AG20443 (cell line): ENCODE measurements at places on chromosomes 11 and 22.
A peak's percentile ranks its signal among the peaks of the same experiment; 100 is the strongest.

DNA sequence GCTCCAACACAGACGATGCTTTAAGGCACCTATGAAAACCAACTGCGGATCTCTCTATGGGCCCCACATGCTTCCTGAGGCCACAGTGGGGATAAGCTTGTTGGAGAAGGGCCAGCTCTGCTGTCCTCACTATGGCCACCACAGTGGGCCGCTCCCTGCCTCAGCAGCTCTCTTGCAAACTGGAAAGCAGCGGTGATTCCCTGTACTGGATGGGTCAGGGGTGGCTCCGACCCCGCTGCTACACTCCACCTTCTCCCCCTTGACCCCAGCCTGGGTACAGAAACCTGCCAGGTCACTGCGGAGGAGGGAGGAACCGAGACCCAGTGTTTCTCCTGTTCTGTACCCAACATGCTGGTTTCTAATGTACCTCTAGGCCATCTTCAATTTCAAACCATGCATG is 403.9 kb downstream of the CTTN start:
- DNase-seq = no peak

DNA sequence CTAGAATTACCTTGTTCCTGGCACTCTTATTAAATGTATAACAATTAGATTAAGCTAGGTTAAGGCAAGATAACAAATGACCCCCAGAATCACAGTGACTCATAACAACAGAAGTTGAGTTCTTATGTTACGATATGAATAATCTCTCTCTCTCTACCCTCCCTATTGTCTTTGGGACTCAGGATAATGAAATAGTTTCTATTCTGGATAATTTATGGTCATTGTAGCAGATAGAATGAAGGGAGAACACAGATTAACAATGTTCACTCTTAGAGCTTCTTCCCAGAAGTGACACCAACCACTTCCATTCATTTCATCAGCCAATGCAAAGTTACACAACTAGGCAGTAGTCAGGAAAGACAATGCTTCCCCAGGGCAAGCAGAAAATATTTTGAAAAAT is 334.5 kb downstream of the C11orf87 start:
- no peak for DNase-seq

DNA sequence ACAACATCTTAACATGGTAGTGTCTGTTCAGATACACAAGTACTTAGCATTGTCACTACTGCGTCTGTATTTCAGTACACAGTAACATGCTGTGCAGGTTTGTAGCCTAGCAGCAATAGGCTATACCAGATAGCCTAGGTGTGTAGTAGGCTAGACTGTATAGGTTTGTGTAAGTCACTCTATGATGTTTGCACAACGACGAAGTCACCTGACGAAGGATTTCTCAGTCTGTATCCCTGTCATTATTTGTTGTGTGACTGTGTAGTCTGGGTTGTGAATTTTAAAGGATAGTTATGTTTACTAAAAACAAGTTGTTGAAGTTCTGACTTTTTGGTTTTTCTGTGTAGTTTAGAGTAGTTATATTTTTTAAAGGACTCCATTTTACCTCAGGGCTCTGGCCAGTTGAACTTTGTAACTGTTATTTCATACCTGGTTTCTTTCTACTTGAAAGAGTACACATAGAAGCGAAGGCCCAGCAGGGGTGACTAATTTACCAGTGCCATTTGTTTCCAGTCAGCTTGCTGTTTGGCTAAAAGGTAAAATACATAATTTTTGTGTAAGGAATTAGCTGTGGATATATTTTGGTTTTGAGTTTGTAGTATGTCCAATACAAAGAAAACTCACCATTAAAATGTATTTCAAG is 72.3 kb downstream of the PPP6R3 start:
- no peak for DNase-seq

- DNase-seq = no peak
Observed at GRCh38 chr11:134667505-134667904, 255.5 kb upstream of the B3GAT1 start.

GRCh38 chr11:2691991-2692875 is 7.6 kb downstream of the KCNQ1OT1 start:
- DNase-seq = no peak

DNA sequence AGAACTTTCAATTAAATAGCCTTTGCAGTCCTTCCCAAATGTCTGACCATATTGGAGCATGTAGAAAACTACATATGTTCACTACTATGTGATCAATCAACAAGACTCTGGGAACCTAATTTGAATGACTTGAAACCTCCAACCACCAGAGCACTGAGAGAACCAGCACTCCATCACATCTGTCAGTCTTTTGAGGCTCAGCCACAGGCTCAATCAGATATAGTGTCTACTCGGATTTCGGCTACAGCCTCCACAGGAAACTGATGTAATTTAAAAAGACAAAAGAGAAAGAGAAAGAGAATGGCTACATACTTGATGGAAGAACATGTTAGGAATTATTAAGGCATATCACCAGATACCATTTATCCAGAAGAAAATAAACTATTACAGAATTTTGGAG is 859.0 kb downstream of the FAM181B start:
- no peak for DNase-seq

GRCh38 chr11:126146454-126147192 is 64.8 kb downstream of the RPUSD4 start:
- DNase-seq = no peak

- peak; percentile 53 for DNase-seq
Observed at GRCh38 chr11:2975594-2975993, 16.5 kb downstream of the NAP1L4 start.

- DNase-seq = no peak
Observed at GRCh38 chr11:119338965-119339588, 1.6 kb downstream of the C1QTNF5 start.

GRCh38 chr11:44267750-44268613 is 42.0 kb downstream of the ALX4 start:
- DNase-seq = no peak

DNA sequence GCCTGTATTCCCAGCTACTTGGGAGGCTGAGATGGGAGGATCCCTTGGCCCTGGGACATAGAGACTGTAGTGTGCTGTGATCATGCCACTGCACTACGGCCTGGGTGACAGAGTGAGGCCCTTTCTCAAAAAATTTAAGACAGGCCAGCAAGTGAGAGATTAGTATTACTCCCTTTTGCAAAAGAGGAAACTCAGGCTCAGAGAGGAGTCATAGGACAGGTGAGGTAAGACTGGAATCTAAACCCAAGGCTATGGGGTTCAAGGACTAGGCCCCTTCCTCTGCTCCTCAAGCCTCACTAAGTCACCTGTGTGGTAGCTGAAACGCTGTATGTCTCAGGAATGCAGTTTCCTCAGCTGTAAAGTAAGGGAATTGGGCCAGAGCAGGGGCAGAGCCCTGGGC is 1.6 kb upstream of the P2RY2 start:
- no peak for DNase-seq

DNA sequence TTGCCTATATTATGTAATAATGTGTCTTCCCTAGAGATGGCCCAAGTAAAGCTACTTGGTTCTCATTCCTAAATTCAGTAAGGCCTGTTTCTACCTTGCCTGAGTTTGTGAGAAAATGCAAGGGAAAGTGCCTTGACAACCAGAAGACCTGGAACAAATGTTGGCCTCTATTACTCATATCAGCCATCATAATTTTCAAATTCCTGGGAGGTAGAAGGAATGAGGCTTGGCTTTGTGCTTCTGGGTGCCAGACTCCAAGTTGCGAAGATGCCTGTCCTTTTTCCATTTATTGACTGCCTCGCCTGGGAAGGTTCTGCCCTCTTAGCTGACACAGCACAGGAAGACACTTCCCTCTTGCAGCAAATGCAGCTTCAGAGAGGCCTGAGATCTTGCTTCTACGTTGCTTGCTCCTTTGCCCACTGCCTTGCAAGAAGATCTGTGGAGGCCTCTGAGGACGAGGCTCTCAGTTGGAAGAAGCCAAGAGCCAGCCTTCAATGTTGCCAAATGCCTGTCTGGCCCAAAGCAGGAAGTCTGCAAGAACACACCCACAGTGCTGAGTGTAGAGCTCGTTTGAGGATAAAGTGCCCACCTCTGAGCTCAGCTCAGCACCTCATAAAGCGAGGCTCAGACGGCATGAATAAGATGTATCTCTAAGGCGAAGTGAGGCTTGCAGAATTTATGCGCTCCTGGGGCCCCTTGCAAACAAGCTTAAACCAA is 120.1 kb downstream of the GALNT18 start:
- no peak for DNase-seq

DNA sequence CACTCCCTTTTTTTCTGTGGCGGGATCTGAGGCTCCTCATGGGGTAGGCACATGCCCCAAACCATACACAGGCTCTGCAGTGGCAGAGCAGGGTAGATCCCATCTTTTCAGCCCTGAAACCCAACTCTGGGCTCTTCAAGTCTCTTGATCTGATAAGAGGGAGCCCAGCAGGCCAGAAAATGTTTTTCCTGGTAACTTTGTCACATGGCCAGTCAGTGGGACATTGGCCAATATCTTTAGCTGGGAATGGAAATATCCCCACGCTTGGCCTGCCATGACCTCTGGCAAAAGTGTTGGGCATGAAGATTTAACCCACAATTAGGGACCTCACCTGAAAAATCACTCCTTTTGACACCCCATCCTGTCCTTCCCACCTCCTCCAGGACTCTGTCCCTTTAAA is 8.1 kb downstream of the INPP5J start:
- no peak for DNase-seq

GRCh38 chr11:112784323-112785073 is 176.7 kb upstream of the NCAM1 start:
- DNase-seq = peak; percentile 85

DNA sequence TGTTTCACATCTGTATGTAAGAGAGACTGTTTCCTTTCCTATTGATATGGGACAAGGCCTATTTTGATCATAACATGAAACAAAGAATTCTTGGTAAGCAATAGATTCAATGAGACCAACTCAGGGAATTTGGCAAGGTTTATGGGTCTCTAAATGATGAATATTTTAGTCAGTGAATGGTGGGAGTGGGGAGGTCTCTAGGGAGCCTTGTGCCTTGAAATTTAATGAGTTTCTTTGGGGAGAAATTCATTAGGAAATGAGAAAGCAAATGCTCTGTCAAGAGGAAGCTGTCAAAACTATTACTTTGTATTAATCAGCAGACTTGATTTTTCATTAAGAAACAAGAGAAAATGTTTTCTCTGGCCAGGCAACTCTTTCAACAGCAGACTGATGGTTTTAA is 921.7 kb upstream of the API5 start:
- DNase-seq = no peak

DNA sequence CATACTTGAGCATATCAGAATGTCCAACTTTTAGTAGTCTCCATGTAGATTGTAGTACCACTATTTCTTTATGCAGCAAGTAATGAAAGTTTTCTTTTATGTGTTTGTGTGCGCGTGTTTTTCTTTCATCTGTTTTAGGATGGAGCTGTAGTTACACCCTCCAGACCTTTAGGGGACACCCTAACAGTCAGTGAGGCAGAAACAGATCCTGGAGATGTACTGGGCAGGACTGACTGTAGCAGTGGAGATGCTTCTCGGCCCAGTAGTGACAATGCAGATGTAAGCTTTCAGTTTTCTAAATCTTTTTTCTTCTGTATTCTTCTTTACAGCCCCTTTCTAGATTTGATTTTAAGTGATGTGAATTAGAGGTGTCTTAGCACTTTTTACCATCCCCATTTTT is 79.9 kb upstream of the GRIK4 start:
- peak; percentile 63 for DNase-seq

- DNase-seq = peak; percentile 93
Observed at GRCh38 chr22:21074102-21074715, 28.5 kb downstream of the LRRC74B start.

DNA sequence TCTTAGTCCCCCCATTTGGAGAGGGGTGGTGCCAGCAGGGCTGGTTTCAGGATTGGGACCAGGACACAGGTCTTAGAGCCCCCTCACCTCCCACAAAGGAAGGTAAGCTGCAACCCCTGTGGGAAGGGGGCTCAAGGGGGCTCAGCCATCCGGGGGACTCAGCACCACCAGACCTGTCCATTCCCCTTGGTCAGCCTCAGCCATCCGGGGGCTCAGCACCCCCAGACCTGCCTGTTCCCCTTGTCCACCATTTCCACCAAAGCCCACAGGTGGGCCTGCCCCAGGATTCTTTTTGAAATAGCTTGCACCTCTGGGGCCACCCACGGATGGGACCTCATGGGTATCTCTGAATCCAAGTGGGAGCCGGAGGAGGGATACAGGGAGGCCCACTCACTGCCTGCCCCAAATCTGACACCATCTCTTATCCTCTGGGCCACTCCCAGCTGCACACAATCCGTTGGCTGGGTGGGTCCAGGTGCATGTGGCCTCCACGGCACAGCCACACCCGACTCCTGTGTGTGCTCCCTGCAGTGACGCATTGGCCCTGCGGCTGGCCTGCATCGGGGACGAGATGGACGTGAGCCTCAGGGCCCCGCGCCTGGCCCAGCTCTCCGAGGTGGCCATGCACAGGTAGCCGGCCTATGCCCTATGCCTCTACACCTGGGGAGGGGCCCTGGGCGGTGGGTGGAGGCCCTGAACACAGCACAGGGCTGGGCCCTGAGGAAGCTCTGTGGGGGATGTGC is 15.9 kb downstream of the MCAT start:
- no peak for DNase-seq

- DNase-seq = no peak
Observed at GRCh38 chr11:130510407-130511006, 62.1 kb downstream of the ADAMTS15 start.

DNA sequence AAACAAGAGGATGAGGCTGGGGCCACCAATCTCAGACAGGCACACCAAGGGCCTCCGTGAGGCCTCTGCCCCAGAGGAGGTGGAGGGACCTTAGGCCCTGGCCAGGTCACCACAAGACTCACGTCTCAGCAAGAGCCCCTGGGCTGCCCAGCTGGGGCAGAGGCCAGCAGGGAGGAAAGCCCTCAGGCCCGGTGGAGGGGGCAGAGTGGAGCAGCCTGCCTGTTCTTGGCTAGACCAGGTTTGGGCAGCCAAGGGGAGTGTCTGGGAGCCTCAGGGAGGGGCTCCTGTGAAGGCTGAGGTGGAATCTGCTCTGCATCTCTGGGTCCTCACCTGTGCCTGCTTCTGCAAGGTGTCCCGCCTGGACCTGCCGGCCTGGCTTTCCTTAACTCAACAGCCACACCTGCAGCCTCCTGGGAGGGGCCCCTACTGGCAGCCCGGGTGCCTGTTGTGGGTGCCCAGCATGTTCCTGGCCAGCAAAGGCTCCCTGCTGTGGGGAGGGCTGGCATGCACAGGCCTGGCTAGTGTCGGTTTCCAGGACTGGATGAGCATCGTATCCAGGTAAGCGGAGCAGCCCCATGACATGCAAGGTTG is 11.9 kb downstream of the TTLL12 start:
- DNase-seq = no peak

GRCh38 chr22:44574057-44574639 is 76.1 kb upstream of the RTL6 start:
- DNase-seq = peak; percentile 82

GRCh38 chr11:7196396-7197146 is 55.1 kb upstream of the SYT9 start:
- no peak for DNase-seq

GRCh38 chr11:134464981-134465730 is 53.1 kb upstream of the B3GAT1 start:
- DNase-seq = no peak
